Skeletal muscle cell (primary cell): ENCODE measurements at places on chromosomes 3 and 15.

DNA sequence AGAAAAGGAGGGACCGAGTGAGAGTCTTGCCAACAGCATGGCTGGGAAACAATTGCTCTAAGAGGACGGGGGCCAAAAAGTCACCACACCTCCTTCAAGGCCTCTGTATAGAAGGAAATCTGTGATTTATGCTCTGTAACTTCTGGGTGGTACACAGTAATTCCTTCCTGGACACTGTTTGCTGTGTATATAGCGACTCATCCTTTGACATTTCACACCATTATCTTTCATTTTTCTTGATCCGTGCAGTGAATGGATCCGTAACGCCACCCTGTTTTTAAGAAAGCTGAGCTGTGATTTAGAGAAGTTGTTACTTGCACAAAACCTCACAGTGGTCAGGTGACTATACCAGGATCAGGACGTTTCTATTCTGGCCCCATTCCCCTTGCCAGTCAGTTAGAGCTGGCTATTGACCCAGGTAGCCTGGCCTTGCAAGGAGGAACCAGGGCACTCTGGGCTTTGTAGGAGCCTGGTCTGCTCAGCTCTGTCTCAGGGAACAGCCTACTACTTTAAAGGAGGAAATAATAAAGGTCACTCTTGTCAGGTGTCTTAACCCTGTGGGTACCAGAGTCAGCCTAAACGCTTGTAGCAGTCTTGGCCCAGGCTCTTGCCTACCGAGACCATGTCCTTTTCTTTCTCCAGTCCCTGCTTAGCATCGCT, 86.5 kb upstream of the MYZAP start:
- DNase-seq: no peak

GRCh38 chr3:16476636-16477035, 36.9 kb downstream of the RFTN1 start:
- DNase-seq: peak; percentile 94

- no peak for DNase-seq
These were observed 5.0 kb upstream of the DLG1 start for GRCh38 chr3:197303452-197303851.

DNA sequence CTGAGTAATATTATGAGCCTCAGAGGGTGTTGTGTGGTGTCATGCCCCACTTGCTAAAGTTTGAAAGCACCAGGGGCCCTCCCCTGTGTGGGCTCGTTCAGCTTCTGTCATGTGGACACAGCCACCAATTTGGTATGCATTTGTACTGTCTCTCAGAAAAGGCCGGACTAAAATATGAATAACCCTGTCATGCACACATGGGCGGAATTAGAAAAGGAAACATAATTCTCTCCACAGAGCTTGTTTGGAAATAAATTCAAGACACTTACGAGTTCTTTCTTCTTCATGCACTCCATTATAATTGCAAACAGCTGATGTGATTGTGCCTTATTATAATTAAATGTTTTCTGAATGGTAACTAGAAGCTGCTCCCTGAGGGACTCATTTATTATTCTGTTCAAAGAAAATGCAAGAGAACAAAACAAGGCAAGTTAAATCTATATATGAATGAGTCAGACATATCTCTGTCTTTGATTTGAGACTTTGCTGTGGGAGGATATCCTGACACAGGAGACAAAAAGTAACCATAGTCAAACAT, 39.1 kb downstream of the TRPM1 start:
- DNase-seq: no peak

- no peak for DNase-seq
These were observed 29.2 kb downstream of the UBE2Q2 start for GRCh38 chr15:75872403-75872990.

DNA sequence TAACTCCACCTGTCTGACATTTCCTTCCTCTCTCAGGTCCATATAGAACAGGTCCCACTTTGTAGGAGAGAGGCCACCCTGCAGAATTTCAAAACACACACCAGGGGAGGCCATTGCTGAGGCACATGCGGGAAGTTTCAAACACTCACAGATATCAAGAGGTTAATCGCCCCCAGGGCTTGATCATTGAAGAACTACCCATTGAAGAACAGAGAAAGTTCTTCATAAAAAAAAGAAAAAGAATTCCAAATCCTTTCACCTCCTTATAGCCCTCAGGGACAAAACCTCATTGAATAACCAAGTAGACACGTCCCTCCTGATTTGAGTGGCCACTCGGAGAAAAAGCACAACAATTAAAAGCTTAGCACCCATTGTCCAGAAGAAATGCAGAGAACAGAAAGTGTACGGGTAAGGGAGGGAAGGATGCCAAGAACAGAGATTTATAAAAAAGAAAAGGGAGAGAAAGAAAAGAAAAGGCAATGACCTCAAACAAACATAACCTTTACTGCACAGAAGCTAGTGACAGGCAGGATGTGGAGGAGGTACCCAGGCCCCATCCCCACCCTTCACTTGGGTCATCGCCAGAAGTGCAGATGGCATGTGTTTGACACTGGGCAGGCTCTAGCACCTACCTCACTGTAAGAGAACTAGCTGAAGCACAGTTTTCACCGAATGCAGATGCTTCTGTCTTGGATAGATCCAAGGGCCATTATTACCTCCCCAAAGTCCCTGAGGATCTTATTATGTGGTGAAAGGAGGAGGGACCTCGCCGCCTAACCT, 112.3 kb upstream of the HES1 start:
- no peak for DNase-seq

DNA sequence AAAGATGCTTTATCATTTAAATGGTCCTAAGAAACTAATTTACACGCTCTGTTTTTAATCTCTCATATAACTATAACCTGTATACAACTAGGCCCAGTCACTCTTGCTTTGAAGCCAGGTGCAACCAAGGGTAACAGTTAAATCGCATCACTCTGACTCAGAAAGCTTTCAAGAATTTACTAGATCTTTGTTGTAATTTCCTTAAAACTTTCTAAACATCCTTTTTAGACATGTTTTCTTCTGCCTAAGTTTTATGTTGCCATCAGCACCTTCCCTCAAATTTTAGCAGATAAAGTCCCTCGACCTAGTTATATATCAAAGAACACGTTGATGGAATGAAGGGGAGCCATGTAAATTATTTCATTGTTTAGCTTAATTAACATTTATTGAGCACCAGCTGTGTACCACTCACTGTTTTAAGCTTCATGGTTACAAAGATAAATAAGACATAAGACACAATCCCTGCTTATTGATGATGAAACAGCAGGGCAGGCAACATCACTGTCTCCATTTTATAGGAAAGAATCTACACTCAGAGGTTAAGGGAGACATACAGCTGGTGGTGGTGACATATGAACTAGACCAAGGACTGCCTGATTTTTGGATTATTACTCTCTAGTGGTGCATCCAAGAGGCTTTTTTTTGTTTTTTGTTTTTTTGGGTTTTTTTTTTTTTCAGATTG, 101.0 kb downstream of the CD200R1L start:
- no peak for DNase-seq

DNA sequence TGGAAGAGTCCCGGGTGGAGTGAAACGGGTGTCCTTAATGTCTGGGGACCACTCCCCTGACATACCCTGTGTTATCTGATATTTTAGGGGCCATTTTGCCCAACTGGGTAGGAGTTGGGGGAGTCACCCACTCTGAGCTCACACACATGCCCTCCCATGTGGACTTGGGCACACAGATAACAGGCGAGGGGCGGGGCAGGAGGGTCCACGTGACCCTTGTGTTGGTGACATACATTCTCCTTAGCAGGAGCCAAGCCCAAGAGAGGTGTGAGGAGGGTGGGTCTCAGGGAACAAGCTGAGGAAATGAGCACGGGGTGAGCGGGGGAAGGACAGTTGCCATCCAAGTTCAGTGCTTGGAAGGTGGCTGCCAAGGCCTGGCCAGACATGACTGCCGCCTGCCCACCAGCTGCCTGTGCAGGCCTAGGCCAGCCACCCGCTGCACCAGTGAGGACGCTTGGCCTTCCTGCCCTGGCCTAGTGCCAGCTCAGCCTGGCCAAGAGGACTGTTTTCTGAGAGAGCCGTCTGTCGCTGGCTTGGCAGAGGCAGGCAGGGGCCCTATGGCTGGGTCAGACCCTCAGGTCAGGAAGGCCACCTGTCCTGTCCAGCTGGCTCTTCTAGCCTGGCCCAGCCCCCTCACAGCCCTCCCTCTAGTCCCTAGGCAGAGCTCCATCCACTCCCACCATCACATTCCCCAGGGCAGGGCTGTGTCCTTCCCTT, 31.3 kb upstream of the TMEM115 start:
- peak; percentile 5 for DNase-seq

DNA sequence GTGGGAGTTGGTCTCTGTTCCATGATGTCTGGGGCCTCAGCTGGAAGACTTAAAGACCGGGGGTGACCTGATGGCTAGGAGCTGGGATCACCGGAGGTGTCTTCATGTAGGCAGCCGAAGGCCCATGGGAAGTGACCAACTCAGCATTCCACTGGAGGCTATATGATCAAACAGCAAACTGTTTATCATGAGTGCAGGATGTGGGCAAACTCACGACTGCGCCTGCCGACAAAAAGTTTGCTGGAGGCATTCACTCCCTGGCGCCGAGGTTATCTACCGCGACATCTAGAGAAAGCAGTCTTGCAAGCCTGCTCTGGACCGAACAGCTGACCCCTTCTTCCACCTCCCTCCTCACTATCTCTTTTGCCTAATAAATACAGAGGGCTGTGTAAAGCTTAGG, 62.7 kb upstream of the NR2C2 start:
- DNase-seq: no peak

DNA sequence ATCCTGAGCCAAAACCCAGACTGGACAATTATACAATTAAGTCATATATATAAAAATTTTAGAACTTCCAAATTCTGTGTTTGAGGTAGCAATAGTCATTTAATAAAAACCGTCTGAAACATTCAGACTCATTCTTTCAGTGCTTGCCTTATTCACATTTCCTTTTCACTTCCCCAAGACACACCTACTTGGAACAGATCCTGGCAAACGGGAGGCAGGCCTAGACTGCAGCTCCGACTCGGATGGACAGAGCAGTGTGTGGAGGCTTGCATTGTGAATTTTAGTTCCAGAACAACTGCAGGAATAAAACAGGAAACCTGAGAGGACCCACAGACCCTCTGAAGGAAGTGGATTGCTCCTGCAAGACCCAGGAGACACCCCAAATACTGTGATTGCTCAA, 341.4 kb downstream of the CNTN3 start:
- no peak for DNase-seq

DNA sequence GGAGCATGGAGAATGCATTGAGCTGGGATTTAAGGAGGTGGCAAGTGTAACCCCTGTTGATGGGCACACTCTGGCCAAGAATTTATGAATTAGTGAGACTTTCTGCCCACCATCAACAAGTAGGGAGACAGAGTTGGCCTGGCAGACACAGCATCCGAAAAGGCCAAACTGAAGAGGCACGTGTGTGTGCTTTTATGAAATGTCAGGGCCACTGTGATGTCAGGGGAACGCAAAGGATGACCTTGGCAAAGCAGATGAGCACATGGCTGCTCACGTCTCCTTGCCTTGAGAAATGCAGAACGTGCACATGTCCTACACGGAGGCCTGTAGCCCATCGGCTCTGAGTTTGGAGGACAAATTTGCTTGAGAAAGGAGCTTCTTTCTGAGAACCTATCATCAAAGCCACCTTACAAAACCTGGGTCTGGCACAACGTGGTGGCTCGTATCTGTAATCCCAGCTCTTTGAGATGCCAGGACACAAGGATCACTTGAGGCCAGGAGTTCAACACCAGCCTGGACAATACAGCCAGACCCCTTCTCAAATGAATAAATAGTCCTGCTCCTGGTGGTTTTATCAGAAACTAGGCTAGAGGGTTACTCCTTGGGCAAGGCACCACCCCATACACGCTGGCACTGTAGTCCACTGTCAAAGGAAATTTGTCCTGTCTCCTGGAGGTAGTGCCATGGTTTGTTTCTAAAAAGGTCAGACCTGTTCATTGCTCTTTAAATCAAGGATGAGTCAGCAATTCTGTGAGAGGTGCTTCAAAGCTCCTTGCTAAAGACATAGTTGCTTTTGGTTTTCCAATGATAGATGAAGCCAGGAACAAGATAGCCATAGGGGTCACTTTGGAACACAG, 941 bp upstream of the SH3BP5 start:
- DNase-seq: no peak
